Activated CD4-positive, alpha-beta memory T cell treated with anti-CD3 and anti-CD28 coated beads, Interleukin-2, amount 10 ng/mL, durations not matched to agents 7 days and 5 days (primary cell): ENCODE measurements at places on chromosomes 1 and 21. TPM values are rescaled to one million over a fixed set of nuclear protein-coding genes. Genes with fewer than 3 reads are reported as not detected.
A peak's percentile ranks its signal among the peaks of the same experiment; 100 is the strongest.

GRCh38 chr1:201711811-201712210 lies 117.1 kb upstream of the IPO9 start:
- DNase-seq: no peak
- no peaks in the 10 kb centered on the region for H3K36me3 ChIP-seq
- H3K4me1 ChIP-seq: peaks cover 2% of the 10 kb centered on the region
- H3K4me3 ChIP-seq: no peak overlapping the region
- H3K27ac ChIP-seq: no peak overlapping the region

The SCYL3 gene
- total RNA-seq: 16.8 TPM

The TMEM50A gene
- 182 TPM for total RNA-seq

GRCh38 chr1:89211035-89211634 lies 12.4 kb upstream of the GBP4 start:
- H3K27me3 ChIP-seq: no peaks in the 10 kb centered on the region
- H3K4me3 ChIP-seq: no peak overlapping the region

DNA sequence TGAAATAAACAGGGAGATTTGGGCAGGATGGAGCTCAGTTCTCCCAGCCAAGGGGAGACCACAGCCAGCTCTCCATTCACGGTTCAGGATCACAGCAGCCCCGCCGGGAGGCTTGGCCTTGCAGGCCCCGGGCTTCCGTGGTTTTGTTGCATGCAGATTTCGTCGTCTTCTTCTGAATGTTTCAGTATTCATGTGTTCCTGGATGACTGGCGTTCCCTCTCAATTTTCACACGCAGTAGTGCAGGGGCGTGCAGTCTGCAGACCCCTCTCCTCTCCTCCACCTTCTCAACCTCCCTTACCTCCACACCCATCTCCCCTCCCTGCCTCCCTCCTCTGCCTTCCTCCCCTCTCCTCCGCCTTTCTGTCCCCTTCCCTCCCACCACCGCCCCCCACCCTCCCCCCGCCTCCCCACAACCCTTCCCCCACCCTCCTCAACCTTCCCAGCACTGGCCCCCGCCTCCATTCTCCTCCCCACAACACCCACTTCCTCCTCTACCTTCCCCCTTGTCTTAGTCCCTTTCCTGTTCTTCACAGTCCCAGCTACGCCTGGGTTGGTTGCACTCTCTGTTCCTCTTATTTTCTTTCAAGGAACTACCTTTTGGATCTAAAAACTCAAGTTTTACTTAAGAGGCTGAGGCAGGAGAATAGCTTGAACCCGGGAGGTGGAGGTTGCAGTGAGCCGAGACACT lies 8.4 kb upstream of the SLC19A1 start:
- no peaks in the 10 kb centered on the region for H3K27me3 ChIP-seq
- peak overlapping the region; percentile 99 for H3K27ac ChIP-seq
- peaks cover 45% of the 10 kb centered on the region for H3K4me1 ChIP-seq
- H3K36me3 ChIP-seq: no peaks in the 10 kb centered on the region
- peak overlapping the region; percentile 67 for H3K4me3 ChIP-seq

DNA sequence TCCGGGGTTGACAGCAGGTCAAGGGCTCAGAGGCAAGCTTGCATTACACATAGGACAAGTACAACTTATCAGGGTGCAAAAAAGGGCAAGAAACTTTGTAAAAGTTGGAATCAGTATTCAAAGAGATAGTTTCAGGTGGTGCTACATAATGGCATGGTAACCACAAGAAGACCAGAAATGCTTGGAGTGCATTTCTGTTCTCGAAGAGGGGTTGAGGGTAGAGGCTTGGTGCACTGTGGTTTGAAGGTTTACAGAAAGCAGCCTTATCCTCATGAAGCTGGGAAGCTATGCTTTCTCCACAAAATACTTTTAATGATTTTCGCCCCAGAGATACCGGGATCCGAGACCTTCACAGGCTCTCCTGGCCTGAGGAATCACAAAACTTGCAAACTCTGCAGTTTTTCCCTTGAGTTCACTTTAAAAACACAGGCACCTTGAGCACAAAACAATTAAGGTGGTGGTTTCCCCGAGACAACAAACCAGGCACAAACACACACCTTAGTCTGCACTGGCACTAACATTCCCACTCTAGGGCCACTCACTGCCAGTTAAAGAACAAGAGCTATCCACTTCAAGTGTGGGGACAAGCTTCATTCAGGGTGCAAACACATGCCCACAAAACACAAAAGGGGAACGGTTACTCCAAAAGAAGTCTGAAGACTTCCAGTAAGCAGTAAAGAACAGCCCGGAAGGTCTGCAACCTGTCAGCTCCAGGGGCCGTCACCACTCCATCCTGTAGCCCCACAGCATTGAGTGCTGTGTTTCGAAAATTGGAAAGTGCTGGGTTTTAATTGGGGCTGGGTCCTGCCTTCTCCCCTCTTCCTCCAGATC lies 29.8 kb upstream of the NFIA start:
- peaks cover 57% of the 10 kb centered on the region for H3K27me3 ChIP-seq
- peak overlapping the region; percentile 78 for H3K4me3 ChIP-seq
- no peaks in the 10 kb centered on the region for H3K36me3 ChIP-seq
- peaks cover 48% of the 10 kb centered on the region for H3K4me1 ChIP-seq
- peak overlapping the region; percentile 25 for H3K27ac ChIP-seq

- DNase-seq: no peak
- no peaks in the 10 kb centered on the region for H3K4me1 ChIP-seq
- H3K36me3 ChIP-seq: no peaks in the 10 kb centered on the region
- H3K4me3 ChIP-seq: no peak overlapping the region
Measured at GRCh38 chr21:35316933-35317332, 267.8 kb upstream of the RUNX1 start.

GRCh38 chr1:23475134-23475628 lies 8.8 kb downstream of the ASAP3 start:
- no peak overlapping the region for H3K4me3 ChIP-seq
- H3K27ac ChIP-seq: no peak overlapping the region
- no peak for DNase-seq
- H3K36me3 ChIP-seq: no peaks in the 10 kb centered on the region

DNA sequence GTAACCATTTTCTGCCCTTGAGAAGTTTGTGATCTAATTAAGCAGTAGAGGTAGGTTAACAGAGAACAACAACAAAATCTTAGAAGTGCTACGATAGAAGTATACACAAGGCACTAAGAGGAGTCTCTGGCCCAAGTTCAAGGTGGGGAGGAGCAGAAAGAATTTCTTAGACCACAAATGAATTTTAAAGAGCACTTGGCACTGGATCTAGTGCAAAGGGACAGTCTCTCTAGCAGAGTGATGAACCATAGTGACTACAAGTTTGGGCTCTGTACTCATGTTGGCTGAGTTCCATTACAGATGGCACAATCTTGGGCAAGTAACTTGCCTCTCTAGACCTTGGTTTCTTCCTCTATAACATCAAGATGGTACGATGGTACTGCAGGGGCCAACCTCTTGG lies 33.3 kb upstream of the PIGC start:
- H3K36me3 ChIP-seq: no peaks in the 10 kb centered on the region
- no peak for DNase-seq
- H3K4me1 ChIP-seq: peaks cover 3% of the 10 kb centered on the region
- no peak overlapping the region for H3K4me3 ChIP-seq

DNA sequence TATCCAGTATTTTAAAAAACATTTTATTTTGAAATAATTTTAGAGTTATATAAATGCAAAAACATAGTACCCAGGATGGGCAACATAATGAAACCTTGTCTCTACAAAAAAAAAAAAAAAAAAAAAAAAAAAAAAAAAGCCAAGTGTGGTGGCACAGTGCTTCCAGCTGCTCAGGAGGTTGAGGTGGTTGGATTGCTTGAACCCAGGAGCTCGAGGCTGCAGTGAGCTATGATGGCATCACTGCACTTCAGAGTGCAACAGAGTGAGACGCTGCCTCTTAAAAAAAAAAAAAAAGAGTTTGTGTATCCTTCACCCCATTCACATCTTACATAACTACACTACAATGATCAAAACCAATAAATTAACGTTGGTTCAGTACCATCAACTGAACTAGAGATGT lies 115.6 kb upstream of the KIF26B start:
- H3K4me3 ChIP-seq: no peak overlapping the region
- no peaks in the 10 kb centered on the region for H3K4me1 ChIP-seq
- H3K27ac ChIP-seq: no peak overlapping the region

GRCh38 chr1:57072401-57073110 lies 106.7 kb upstream of the C8B start:
- no peak overlapping the region for H3K27ac ChIP-seq
- H3K36me3 ChIP-seq: no peaks in the 10 kb centered on the region
- DNase-seq: no peak
- H3K4me3 ChIP-seq: no peak overlapping the region
- H3K4me1 ChIP-seq: no peaks in the 10 kb centered on the region
- H3K27me3 ChIP-seq: no peaks in the 10 kb centered on the region

The ASPM gene
- total RNA-seq: 75.7 TPM

- no peak overlapping the region for H3K4me3 ChIP-seq
- peaks cover 3% of the 10 kb centered on the region for H3K36me3 ChIP-seq
- DNase-seq: no peak
- peak overlapping the region; percentile 54 for H3K27ac ChIP-seq
Measured at GRCh38 chr1:54377040-54377691, 29.0 kb downstream of the SSBP3 start.

The MROH9 gene
- total RNA-seq: not detected

- H3K27me3 ChIP-seq: no peaks in the 10 kb centered on the region
- peak overlapping the region; percentile 57 for H3K4me3 ChIP-seq
- peaks cover 91% of the 10 kb centered on the region for H3K4me1 ChIP-seq
- DNase-seq: peak; percentile 71
- peaks cover 79% of the 10 kb centered on the region for H3K36me3 ChIP-seq
Measured at GRCh38 chr1:156807627-156808026, 9.0 kb downstream of the SH2D2A start.

DNA sequence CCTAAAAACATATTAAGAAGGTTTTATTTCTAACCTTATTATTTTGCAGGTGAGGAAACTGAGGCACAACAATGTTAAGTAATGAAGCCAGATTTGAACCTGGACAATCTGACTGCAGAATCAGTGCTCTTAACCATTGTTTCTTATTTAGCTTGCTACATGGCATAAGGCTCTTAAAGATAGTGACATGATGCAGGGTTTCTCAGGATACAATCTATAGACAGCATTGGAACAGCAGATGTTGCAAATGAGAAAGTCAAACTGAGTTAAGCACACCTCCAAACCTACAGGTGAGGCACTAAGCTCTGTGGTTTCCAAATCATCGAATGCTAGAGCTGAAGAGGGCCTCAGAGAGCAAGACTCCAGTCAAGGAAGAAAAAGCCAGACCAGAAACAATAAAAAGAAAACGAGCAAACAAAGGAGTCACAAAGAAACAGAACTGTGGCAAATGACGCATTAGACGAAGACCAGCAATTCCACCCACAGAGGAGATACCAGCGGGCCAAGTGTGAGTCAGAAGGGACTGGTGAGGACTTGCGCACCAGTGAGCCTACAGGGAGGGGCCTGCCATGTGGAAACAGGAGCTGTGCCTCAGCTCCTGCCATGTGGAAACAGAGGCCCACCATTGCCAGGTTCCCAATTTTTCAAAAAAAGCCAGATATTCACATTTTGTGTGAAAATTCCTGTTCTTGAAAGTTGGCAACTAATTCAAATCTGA lies 14.4 kb downstream of the CD58 start:
- peaks cover 84% of the 10 kb centered on the region for H3K4me1 ChIP-seq
- H3K4me3 ChIP-seq: peak overlapping the region; percentile 31
- H3K27ac ChIP-seq: peak overlapping the region; percentile 88
- no peaks in the 10 kb centered on the region for H3K27me3 ChIP-seq

The OR2T8 gene
- total RNA-seq: not detected

The HTR6 gene
- total RNA-seq: not detected

The WLS gene
- not detected for total RNA-seq
